ENCODE measurements at places on chromosomes 2 and 18.

DNA sequence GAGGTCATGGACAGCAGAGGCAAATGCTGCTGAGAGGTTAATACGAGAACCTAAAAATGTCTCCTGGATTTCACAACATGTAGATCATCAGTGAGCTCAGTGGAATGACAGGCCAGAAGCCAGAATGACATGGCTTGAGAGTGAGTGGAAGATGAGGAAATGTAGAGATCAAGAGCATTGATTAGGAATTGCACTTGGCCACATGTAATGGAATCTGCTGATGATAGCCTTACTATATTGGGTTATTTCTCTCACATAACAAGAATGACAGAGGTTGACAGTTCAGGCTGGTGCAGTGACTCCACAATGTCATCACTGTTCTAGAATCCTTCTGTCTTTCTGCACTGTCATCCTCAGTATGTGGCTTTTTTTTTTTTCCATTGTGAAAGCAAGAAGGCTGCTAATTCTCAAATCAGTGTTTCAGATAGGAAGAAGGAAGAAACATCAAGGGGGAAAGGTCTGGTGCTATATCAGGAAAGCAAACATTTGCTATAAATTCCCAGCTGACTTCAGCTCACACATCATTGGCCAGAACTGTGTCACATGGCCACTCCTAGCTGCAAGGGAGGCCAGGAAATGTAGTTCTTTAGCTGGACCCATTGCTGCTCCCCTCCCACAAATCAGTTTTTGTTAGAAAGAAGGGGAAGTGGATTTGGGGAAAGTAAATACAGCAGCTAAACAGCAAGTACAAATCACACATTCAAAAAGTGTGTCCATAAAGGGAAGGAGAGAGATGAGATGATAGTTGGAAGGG lies 127.2 kb downstream of the FAM161A start:
- no peak for DNase-seq

- no peak for DNase-seq
Observed at GRCh38 chr2:105396254-105397024, 2.4 kb downstream of the FHL2 start.

- no peak for DNase-seq
Observed at GRCh38 chr2:162343492-162343823, 474 bp upstream of the GCA start.

DNA sequence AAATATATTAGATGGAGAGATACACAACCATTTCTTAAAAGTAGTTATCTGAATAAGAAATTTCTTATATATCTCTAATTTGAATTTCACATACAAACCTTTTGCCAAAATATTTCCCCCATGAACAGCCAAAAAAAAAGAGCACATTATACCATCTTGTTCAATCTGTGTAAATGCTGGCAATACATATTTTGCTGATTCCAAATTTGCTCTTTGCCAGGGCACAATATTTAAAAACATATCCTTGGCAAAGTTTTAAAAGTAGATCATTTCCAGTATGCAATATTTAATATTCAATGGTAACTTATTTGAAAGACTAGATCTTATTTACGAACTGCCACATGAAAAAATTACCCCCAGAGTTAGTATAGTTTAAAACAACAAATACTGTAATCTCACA lies 204.2 kb downstream of the CBLN2 start:
- DNase-seq: no peak

DNA sequence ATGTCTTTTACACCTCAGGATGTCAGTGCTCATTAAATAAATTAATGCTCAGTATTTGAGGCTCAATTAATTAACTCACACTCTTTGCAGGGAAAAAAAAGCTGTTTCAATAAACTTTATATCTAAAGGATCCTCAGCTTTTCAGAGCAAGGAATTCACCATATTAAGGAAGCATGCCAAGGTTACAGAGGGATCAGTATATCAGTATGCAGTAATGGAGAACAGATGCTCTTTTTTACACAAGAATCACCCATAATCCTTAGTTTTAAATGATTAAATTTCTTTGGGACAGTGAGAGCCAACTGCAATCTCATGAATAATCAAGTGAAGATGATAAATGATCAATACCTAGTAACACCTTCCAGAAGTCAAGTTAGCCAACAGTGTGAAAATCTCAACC lies 14.9 kb upstream of the LCT start:
- DNase-seq: no peak

GRCh38 chr2:108621687-108622681 lies 87.7 kb downstream of the LIMS1 start:
- no peak for DNase-seq

DNA sequence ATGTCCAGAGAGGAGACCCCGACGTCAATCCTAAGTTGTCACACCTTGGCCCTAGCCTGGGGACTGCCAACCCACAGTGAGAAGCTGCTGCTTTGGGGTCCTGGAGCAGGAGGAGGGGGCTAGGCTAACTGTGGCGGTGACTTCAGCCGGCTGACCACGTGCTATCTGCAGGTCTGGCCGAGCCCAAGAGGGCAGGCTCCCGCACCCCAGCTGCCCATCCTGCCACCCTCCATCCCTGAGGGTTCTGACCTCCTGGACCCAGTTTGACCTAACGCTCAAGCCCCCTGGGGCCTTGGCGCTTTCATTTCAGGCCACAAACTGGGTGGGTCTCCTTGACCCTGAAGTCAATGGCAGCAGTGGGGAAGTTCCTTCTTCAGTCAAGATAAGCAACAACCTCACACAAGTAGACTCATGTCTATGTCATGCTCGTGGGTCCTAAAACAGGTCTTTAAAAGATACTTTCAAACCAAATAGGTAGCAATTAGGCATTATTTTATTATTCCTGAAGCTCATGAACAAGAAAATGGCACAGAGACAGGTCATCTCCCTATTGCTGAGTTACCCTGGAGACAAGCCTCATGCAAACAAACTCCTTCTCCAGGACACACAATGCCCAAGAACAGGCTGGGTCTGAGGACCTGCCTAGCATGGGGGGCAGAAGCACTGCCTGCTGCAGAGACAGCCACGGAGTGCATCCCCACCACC lies 2.3 kb downstream of the HES6 start:
- DNase-seq: no peak

DNA sequence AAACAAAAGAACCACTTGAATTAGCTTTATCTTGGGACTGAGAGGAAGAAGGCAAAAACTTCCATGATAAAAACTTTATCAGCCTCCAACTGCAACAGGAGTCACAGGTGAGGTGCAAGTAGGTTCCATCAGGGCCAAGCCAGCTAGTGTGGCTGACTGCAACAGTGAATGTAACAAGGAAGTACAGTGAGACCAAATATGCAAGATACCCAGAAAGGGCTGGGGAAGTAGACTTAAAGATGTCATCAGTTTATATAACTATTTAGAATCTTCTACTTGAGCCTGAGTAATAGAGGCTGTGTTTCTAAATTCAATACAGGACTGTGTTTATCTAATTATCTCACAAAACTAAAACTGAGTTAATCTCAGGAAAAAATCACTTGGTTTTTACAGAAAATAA lies 14.8 kb downstream of the PLEKHM3 start:
- DNase-seq: no peak

DNA sequence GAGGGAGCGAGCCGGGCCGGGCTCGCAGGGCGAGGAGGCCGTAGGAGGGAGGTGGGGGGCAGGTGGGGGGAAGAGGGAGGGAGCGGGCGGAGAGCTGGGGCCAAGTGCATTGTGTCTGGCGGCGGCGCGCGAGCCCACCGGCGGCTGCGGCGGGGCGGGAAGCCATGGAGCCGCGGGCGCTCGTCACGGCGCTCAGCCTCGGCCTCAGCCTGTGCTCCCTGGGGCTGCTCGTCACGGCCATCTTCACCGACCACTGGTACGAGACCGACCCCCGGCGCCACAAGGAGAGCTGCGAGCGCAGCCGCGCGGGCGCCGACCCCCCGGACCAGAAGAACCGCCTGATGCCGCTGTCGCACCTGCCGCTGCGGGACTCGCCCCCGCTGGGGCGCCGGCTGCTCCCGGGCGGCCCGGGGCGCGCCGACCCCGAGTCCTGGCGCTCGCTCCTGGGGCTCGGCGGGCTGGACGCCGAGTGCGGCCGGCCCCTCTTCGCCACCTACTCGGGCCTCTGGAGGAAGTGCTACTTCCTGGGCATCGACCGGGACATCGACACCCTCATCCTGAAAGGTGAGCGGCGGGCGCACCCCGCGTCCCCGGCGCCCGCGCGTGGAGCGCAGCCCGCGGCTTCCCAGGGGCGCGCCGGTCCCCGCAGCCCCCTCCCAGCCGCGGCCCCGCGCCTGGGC lies at the start of gene TMEM178A:
Gene TMEM178A, plus strand, starts transcription at position 107 of the 680 bp plus-strand sequence. Its CDS starts 58 bp downstream, at position 165.
- no peak for DNase-seq

- no peak for DNase-seq
Observed at GRCh38 chr2:26618611-26619010, 22.6 kb downstream of the CIB4 start.

GRCh38 chr2:16006537-16007166 lies 66.3 kb downstream of the MYCN start:
- no peak for DNase-seq

- DNase-seq: no peak
Observed at GRCh38 chr18:21099442-21099841, 12.2 kb downstream of the ROCK1 start.

GRCh38 chr2:197168705-197169104 lies 141.9 kb downstream of the ANKRD44 start:
- DNase-seq: peak; percentile 64

DNA sequence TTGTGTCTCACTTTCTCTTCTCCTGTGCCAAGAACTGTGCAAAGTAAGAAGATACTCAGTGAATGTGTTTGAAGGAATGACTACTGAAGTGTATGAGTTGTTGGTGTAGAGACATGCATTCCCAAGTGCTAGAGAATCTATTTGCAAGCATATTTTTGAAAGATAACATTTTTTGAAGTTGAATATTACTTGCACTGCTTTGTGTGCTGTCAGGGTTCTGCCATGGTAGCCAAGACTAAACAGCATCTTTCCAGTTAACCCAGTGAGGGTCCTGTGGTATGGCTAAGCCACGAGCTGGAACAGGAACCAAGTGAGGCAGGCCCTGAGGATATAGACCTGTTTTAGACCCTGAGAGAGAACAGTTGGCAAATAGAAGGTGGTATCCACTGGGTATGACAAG lies 35.2 kb upstream of the EFEMP1 start:
- no peak for DNase-seq

GRCh38 chr2:42844901-42845821 lies 52.8 kb upstream of the HAAO start:
- DNase-seq: no peak

- DNase-seq: no peak
Observed at GRCh38 chr2:56589835-56590234, 406.0 kb downstream of the CCDC85A start.

- no peak for DNase-seq
Observed at GRCh38 chr2:79713131-79713785, 200.4 kb downstream of the CTNNA2 start.

- no peak for DNase-seq
Observed at GRCh38 chr2:135121016-135121657, 69.0 kb downstream of the RAB3GAP1 start.

DNA sequence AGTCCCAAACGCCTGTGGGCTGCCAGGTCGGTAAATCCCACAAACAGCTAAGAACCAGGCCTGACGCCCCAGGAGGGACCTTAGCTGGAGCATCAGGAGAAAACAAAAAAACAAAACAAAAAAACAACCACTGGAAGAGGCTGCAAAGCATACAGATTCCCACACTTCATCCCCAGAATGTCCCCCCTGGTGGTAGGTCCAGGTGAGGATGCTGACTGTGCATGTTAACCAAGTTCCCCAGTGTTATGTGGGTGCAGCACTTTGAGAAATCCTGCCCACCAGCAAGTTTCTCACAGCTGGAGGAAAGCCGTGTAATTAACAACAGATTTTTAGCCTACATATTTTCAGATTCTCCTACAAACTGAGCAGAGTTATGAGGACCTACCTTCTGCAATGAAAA lies 15.1 kb downstream of the ST3GAL5 start:
- no peak for DNase-seq

GRCh38 chr18:10481831-10482230 lies 27.4 kb downstream of the APCDD1 start:
- no peak for DNase-seq

DNA sequence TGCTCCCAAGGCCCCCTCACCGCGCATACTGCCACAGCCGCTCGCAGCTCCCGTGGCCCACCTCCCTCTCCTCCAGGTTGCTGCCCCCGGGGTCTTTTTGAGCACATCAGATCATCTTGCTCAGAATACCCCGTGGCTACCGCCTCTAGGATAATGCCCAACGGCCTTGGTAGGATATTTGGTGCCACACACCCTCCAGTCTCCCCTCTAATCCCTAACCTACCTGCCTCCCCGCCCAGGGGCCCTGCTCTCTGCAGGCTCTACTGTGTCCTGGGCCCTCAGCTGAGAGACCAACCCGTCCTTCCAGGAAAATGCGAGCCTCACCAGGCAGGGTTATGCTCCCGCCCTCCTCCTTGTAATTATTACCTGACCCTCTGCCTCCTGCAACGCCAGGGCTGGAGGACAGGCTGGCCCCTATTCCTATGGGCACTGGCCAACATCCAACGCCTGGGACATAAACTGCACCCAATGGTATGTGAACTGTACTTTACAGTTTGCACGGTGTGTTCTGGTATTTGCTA lies 1.5 kb upstream of the MTCL1 start:
- no peak for DNase-seq

- DNase-seq: no peak
Observed at GRCh38 chr2:172329416-172329773, 98.0 kb upstream of the ITGA6 start.

GRCh38 chr2:221267773-221268425 lies 304.2 kb downstream of the EPHA4 start:
- DNase-seq: no peak

DNA sequence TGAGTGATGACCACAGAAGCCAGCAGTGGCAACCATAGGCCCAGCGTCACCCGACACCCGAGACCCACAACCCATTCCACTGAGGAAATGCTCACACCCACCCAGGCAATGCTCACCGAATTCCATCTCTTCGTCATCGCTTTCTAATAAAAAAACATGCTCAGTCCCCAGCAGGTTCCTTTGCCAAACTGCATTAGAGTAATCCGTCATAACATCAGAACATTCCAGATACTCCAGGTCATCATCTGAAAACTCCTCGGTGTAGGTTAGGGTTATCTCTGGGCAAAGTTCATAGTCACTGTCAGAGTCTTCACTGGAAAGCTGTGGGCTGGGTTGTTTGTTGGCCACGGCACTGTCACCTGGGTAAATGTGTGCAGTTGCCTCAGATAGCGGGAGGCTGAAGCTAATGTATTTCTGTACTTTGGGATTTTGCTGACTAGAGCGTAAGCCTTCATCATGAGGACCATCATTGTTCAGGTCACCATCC lies 49.3 kb downstream of the ALPK2 start:
- DNase-seq: no peak

GRCh38 chr2:234881413-234882241 lies 70.2 kb upstream of the SH3BP4 start:
- peak; percentile 81 for DNase-seq

GRCh38 chr18:79570266-79571201 lies 109.1 kb upstream of the CTDP1 start:
- no peak for DNase-seq

GRCh38 chr2:158015428-158016076 lies 86.1 kb upstream of the UPP2 start:
- no peak for DNase-seq

GRCh38 chr2:75540994-75541393 lies 19.7 kb downstream of the EVA1A start:
- DNase-seq: no peak

- DNase-seq: peak; percentile 66
Observed at GRCh38 chr2:105329561-105330495, at the start of gene TGFBRAP1. Gene TGFBRAP1, minus strand, starts transcription at chr2:105329735. Its CDS starts 21,434 bp downstream, at chr2:105308301.

All from hypothalamus (tissue), 51 donors.